GM06990 (cell line): ENCODE measurements at places on chromosomes 5 and 9.

- no peak for DNase-seq
Observed at GRCh38 chr9:137593176-137593575, 2.9 kb upstream of the ZMYND19 start.

DNA sequence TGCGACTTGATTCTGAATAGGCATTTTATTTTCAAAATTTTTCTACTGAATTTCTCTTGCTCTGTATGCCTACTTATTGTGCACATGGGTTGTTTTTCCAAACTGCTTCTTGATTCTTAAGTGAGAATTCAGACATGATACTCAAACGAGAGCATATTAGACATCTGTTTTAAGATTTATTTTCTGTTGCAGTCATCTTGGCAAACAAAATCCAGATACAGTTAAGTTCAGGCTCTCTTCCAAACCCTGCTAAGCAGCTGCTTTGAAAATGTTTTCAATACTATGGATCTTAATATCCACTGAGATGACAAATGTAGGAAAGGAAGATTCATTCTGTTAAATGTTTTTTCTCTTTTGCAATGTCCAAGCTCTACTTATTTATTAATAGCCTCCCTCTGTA is 4.5 kb downstream of the TMEM215 start:
- no peak for DNase-seq

- DNase-seq: no peak
Observed at GRCh38 chr9:94054716-94055115, 29.5 kb upstream of the PTPDC1 start.

GRCh38 chr9:10059044-10059443 is 553.8 kb downstream of the PTPRD start:
- no peak for DNase-seq

DNA sequence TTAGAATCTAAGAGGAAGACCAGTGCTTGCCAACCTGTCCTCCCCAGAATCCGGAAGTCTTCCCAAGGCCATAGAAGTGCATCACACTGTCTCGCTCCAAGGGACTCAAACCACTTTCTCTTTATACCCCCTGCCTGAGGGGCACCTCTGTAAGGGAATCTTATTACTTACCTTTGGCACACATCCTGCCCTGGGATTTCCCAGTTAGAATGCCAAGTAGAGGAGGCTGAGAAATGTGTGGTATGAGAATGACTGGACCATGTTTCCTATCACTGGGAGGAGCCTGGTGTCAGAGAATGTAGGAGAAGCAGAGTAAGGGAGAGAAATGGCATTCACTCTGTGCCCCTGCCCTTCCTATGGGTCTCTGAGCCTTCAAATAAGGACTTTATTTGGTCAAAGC is 85.8 kb downstream of the AOPEP start:
- DNase-seq: no peak

DNA sequence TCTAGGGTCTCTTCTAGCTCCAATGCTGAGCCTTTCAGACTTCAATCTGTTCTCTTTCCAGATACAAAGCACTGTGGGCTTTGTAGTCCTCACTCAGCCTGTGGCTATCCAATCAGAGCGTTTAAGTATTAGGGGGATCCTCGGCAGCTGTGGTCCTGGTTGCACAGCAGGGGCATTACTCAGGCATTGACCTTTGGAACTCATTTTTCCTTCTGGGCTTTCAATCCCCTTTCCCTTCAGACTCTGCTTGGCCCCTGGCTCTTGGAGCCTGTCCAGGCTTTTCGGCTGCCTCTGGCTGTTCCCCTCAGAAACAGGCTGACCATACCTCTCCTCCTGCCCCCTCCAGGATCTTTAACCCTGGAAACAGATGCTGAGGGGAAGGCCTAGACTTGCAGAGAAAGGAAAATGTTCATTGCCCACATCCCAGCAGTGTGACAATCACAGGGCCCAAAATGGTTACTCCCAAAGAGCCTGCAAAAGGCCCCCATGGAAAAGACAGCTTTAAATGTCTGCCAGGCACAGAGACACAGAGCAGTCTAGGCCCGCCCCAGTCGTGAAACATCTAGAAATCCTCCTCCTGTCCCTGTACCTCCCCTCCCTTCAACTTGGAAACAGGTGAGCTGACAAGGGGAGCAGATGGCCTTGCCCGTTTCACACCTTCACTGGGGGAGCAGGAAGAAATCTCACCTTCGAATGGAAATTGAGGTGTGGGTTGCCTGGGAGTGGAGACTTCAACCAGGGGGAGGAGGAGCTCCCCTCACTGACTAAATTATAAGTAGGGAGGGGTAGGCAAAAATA is 13.7 kb downstream of the C1QTNF2 start:
- DNase-seq: no peak

- no peak for DNase-seq
Observed at GRCh38 chr5:172667786-172668593, 26.9 kb downstream of the NEURL1B start.

- no peak for DNase-seq
Observed at GRCh38 chr9:2477755-2478154, 143.8 kb upstream of the VLDLR start.

DNA sequence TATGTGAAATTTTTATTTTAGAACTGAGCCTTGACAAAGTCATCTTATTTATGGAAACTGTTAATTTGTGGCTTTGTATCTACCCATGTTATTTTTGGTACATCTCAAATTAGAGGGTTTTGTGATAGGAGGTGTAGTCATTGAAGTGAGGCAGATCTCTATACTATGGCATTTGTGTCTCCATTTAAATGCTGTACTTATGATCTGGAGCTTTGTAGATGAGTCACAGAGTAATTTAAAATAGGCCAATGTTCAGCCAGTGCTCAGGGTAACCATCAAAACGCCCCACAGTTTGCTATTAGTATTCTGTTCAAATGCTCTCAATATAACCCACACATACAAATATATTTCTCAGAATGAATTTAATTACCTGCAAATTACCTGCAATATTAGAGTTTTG is 351.5 kb upstream of the KLF9 start:
- no peak for DNase-seq

DNA sequence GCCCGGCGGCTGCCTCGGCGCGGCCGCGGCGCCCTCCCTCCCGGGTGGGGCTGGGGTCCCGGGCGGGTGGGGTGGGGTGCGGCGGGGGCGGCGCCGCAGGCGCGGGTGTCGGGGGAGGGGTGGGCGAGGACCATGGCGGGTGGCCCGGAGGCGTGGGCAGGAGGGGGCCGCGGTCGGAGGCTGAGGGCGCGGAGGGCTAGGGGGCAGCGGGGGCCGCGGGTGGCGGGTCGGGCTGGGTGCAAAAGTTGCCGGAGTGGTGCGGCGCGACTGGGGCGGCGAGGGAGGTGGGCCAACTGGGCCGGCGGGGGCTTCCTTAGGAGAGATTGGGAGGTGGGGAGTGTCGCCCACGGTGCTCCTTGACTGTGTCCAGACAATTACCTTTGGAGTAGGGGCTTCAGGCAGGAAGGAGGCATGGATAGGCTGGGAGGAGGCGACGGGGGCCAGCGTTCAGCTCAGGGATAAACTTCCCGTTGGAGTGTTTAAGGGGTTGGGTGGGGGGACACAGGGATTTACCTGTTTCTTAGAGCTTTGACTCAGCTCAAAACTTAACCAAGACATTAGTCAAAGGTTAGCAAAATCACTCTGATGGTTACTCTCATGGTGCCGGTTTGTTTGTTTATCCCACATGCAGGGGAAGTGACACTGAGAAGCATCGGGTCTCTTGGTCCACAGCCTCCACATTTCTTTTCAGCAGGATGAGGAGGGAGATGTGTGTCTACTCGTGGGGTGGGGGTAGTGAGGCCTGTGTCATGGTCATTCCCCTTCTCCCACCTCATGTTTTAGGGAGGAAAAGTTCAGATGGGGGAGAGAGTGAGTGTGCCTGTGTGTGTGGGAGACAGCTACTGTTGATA is 859 bp downstream of the CSNK1G3 start:
- peak; percentile 45 for DNase-seq

DNA sequence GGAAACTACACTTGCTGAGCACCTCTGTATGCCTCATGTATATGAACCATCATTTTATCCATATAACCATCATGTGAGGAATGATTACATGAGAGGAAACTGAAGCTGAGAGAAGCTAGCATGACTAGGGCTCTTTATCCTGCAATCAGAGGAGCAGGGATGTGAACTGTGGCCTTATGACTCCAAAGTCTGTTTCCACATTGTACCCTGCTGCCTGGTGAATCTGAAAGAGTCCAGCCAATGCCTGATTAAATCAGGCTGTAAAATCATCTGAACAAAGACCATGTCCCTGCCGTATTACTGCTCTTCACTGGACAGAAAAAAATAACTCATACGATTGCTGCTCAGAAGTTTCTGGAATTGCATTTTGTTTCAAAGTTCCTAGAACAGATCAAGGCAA is 67.0 kb downstream of the LPAR1 start:
- DNase-seq: no peak
